Sciatic nerve (tissue), 2 donors: ENCODE measurements at places on chromosomes 16 and 17.

DNA sequence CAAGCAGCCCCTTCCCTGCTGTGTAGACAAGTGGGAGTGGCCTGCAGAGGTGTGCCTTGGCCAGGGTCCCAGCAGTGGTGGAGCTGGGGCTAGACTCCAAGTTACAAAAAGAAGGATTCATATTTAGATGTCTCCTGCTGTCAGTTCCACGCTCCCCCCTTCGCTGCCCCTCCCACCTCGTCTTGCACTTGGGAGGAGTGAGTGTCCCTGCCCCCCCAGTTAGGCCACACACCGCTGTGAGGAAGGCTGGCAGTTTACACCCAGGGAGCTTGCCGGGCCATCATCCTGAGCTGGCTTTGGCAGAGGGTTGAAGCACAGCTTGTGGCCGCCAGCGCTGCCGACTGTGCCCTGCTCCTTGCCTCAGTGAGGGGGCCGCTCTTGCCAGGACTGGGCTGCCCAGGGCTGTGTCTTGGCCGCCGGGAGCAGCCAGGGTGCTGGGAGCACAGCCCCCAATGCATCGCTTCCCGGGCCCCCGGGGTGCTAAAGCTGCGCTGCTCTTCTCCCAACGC lies 44.3 kb downstream of the ELAC2 start:
- no peak for DNase-seq

DNA sequence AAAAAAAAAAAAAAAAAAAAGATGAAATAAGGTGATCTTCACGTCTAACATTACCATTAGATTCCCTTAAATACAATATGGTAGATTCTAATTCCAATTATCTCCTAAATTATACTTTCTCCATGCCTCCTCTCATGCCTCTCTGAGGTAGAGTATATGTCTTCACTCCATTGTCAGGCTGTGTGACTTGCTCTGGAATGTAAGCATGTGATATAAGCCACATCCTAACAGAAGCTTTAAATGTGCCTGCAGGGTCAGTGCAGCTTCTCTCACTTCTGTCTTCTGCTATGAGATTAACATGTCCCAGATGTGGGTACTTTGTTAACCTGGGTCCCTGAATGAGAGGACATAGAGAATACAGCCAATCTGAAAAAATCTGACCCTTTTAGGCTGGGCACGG lies 32.6 kb downstream of the MED13 start:
- DNase-seq, result no peak

DNA sequence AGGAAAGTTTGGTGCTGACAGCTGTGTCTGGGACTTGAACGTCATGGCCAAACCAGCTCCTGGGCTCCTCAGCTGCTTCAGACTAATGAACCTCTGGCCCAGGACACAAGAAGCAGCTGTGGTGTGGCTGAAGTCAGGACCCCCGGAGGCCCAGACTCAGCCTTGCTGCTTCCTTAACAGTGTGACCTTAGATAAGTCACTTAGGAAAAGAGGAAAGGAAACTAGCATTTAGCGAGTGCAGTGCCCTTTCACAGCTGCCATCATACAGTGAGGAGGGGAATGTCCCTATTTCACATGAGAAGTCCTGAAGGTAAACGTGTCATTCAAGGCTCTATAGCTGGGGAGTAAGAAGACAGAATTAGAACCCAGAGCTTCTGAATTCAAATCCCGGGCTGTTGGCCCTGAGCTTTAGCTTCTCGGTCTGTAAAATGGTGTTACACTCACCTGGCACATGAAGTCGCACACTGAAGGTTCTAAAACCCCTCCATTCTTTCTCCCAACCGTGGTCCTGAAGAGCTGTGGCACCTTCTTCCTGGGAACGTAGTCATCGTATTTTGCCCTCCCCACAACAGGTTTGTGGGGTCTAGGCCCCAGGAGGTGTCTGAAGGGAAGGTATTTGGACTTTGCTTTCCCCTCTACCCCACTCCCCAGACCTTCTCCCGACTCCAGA lies 910 bp upstream of the RAMP2 start:
- no peak for DNase-seq

DNA sequence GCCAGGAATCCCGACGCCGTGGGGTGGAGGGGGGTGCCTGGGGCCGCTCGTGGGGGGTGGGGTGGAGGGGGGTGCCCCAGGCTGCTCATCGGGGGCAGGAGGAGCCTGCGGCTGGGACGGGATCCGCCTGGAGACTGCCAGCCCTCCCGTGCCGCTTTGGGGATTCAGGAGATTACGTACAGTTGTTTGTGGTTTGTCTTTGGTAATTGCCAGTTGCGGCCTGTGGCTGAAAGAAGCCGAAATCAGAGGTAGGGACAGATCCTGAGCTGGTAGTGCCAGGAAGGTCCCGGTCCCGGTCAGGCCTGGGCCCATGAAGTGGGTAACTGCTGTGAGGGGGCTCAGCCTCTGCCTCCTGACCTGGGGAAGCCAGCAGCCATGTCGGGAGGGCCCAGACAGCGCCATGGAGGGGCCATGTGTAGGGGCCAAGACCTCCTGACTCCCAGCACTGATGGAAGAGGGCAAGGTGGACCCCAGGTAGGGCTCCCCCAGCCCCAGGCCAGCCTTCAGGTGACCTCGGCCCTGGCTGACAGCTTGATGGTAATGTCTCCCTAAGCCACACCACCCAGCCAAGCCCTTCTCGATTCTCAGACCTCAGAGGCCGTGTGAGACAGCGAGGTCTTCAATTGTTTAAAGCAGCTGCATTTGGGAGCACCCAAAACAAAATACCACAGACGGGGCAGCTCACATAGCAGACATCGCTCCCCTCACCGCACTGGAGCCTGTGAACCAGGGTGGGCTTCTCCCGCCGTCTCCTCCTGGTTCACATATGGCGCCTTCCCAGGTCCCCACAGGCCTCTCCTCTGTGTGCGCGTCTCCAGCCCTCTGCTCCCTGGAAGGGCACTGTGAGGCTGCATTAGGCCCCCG lies 34.9 kb upstream of the SSTR5 start:
- no peak for DNase-seq
